ENCODE measurements at places on chromosomes 4 and X.

DNA sequence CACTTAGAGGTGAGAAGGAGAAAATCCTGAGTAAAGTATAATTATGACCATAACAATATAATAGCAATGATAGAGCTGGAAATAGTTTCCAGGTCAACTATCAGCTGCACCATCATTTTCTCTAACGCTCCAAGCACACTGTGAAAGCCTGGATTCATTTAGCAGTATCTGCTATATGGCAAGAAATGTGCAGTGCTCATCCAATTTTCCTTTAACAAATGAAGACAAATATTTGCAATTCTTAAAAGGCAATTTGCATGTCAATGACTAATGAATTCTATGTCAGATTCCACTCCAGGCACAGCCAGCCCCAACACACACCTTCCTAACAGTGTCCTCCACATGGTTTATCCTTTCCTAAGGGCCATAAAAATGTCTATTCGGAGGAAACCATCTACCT lies 12.7 kb downstream of the PRSS12 start:
- DNase-seq: no peak

DNA sequence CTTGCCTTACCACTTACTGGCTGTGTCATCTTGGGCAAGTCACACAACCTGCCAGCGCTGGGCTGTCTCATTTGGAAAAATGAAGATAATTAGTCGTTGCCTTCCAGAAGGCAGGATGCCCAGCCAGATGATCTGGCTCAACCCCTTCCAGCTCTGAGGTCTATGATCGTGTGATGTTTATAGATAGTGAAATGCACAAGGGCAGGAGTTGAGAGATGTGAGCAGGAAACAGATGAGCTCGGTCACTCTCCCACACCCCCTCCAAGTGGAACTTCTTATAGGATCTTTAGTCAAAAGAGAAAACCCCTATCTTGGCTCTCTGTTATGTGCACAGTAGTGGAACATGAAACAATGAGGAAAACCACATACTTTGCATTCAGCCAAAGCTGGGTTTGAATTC lies 336.8 kb upstream of the PPARGC1A start:
- DNase-seq: no peak

DNA sequence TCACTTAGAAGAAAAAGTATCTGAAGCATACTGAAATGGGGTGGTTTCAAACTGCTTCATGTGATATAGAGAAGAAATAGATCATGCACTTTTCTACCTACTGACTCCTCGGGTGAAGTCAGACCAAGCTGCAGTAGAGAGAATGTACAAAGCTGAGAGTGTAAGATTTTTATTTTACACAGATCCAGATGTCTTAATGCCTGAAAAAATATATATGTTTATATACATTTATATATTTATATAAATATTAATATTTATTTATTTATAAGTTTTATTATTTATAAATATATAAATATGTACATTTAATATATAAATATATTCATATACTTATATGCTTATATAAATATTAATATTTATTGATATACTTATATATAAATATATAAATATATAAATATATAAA lies 171.9 kb upstream of the SPOCK3 start:
- DNase-seq: no peak

GRCh38 chrX:23773601-23774175 lies 9.3 kb upstream of the SAT1 start:
- DNase-seq: no peak

- DNase-seq: no peak
Measured at GRCh38 chr4:84547211-84547610, 35.7 kb upstream of the CDS1 start.

- no peak for DNase-seq
Measured at GRCh38 chr4:127868196-127868595, 12.5 kb upstream of the PLK4 start.

GRCh38 chr4:20318909-20319277 lies 67.2 kb downstream of the SLIT2 start:
- DNase-seq: no peak

DNA sequence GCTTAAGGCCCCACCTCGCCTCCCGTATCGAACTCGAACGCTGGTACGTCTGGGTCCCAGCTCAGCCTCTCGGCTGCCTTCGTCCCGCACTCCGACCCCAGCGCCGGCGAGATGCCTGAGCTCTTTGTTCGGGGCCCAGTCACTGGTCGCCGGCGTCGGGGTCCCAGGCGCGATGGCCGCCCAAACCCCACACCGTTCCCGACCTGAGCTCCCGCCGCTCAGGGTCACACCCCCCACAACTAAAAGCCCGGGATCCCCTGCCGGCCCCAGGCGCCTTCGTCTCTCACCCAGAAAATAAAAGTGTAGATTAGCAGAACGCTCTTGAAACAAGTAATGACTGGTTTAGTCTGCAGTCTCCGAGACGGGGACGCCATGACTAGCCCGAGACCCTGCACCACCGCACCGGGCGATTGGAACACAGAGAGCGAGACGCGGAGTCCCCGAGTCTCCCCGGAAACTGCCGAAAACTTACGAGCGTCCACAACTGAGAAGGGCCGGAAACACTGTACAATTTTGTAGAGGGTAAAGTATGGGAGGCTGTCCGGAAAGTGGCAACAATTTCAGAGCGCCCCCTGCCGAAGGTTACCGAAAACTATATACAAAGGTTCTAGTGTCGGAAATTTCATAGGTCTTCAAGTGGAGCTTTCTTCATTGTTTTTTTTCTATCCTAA lies at the start of gene TSPAN6:
Gene TSPAN6 (minus strand): TSS at position 486 of the 671 bp plus-strand sequence. CDS start 112 bp downstream, at position 374.
- peak; percentile 70 for DNase-seq

DNA sequence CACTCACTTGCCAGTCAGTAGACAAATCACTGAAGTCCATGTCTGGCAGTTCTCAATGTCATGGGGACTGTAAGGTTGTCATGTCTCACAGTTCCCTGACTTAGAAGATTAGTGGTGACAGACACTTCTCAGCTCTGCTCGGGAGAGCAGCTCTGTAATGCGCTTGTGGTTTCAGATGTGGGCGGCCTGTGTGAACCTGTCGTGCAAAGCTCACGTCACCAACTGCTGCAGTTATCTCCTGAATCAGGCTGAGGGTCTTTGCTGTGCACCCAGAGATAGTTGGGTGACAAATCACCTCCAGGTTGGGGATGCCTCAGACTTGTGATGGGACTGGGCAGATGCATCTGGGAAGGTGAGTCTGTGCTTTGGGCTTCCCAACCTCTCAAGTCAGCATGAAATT lies at the start of gene IL9R:
Gene IL9R (plus strand): TSS at position 261 of the 400 bp plus-strand sequence. CDS start 64 bp downstream, at position 325.
- no peak for DNase-seq

DNA sequence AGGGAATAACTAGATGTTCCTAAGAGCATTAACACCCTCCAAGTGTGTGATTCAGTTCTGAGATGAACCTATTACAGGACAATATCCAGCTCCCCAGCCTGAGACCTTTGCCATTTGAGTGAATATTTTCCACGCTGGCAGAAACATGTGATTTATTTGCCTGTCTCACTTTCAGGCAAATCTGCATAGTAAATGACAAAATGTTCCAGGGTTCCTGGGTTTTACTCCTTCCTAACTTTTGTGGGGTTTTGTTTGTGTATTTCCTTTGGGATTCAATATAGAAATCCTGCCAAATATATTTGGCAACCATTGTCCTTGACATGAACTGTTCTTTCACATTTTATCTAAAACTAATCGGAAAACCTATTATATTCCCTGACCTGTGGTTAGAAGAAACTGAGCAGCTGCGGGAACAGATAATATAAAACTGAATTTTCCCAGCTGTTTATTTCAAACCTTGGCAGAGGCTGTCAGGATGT lies 12.5 kb downstream of the F8 start:
- no peak for DNase-seq

- no peak for DNase-seq
Measured at GRCh38 chrX:15929194-15929593, 74.6 kb upstream of the AP1S2 start.
